Stimulated activated CD8-positive, alpha-beta memory T cell treated with anti-CD3 and anti-CD28 coated beads, Interleukin-7, amount 100 ng/mL, for 1 hour (primary cell): ENCODE measurements at places on chromosomes 7 and 10.
A peak's percentile ranks its signal among the peaks of the same experiment; 100 is the strongest.

DNA sequence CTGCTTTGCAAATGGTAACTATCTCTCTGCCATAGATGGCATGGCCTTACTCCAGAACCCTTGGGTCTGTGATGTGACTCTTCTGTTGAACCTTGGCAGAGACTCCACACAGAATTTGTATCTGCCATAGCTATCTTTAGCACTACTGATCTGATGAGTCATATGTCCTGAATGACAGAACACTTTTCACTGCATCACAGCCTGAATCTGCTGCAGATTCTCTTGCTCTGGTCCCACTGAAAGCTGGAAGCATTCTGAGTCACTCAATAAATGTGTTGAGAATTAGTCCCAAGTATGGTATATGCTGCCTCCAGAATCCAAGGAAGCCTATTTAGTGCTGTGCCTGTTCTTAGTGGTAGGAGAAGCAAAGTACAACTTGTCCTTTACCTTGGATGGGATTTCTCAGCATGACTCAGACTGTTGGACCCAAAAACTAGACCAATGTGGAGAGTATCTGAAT is 39.5 kb upstream of the ANKRD1 start:
- no peak for DNase-seq

- no peak for DNase-seq
Measured at GRCh38 chr10:10517866-10518265, 499.8 kb upstream of the CELF2 start.

DNA sequence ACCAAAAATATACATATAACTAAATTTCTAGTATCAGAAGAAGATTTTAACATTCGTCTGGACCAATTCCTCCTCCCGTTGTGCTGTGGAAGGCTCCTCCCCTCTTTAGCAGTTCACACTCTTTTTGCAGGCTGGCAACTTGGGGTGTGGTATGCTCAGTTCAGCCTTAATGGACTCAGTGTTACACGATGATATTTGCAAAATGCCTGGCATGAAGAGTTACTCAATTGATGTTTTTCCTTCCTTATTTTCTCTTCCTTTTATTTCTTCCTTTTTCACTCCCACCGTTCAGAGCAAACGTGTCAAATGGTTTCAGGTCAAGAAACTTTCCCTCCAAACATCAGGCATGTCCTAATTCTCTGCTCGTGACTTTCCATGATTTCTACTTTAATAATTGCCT is 248.3 kb downstream of the PHF14 start:
- no peak for DNase-seq

- no peak for DNase-seq
Measured at GRCh38 chr10:25176421-25176968, 1.7 kb downstream of the GPR158 start.

- DNase-seq, result no peak
Measured at GRCh38 chr7:134009314-134010110, 117.6 kb upstream of the LRGUK start.

DNA sequence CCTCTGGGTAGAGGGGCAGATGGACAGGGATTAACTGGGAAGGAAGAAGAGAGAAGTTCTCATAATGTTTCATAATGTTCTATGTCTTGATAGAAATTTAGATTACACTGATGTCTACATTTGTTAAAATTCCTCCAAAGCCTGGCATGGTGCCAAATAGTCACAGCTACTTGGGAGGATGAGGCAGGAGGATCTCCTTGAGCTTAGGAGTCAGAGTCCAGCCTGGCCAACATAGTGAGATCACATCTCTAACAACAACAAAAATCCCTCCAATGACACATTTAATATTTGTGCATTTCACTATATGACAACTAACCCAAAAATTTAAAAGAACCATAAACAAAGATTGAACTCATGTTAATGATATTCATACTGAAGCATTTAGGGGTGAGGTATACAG is 33.0 kb upstream of the PPP1R3C start:
- DNase-seq, result no peak

DNA sequence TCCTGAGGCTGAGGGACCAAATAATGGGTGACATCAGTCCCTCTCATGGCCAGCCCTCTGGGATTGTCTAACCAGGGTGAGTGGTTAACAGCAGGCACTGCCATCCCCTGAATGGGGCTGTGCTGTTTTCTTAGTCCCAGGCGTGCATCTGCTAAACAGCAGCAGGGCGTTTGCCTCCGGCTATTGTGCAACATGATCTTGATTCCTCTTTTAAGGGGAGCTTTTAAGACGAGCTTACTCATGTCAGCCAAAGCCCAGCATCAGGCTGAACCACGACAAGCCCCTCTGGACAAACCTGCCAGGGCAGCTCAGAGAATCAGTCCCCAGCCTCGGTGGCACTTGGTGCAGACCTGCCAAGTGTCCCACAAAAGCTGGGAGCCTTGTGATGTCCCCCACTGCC is 16.2 kb upstream of the IGFBP3 start:
- no peak for DNase-seq

- no peak for DNase-seq
Measured at GRCh38 chr10:97729014-97729413, 7.9 kb upstream of the ZFYVE27 start.

GRCh38 chr10:52106899-52107298 is 207.2 kb upstream of the DKK1 start:
- no peak for DNase-seq

- DNase-seq, result no peak
Measured at GRCh38 chr10:25678666-25679065, 255.4 kb upstream of the MYO3A start.

GRCh38 chr7:18468795-18469194 is 26.8 kb upstream of the HDAC9 start:
- DNase-seq, result no peak

GRCh38 chr10:123972481-123973401 is 81.1 kb upstream of the CPXM2 start:
- no peak for DNase-seq

DNA sequence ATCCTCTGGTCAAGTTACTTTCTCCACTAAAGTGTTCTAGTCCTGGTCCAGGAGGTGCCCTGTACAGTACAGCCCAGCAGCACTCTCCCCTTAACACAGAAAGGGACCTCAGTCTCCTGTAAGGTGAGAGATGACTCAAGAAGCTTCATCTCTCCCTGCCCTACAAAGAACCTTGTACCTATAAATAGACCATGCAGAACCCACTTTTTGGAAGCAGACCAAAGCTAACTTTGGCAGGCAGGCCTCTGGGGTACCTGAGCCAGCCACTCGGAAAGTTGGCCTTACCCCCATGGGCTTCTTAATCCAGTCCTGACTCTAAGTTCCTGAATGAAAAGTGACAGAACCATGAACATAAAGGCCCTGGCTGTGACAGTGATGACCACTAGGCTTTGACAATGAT is 454.8 kb downstream of the KCNMA1 start:
- no peak for DNase-seq

- no peak for DNase-seq
Measured at GRCh38 chr10:43076876-43077420, at the start of gene RET. RET (plus strand) TSS chr10:43077069; CDS start chr10:43077259, 190 bp downstream.

DNA sequence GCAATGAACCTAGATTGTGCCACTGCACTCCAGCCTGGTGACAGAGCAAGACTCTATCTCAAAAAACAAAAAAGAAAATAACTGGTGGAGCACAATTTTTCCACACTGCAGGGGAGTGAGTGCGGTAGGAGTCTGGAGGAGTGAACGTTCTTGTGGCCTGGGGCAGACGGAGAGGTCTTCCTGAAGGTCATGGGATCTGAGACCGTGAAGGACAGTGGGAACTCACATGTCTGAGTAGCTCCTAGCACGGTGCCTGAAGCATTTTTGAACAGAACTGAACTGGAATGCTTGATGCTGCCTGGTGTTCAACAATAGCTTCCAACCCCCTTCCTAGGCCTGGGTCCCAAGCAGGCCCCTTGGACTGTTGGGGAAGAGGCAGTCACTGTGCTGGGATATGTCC is 84.3 kb upstream of the PODXL start:
- DNase-seq, result no peak

- DNase-seq, result no peak
Measured at GRCh38 chr7:2475678-2476015, 551 bp downstream of the GRIFIN start.

DNA sequence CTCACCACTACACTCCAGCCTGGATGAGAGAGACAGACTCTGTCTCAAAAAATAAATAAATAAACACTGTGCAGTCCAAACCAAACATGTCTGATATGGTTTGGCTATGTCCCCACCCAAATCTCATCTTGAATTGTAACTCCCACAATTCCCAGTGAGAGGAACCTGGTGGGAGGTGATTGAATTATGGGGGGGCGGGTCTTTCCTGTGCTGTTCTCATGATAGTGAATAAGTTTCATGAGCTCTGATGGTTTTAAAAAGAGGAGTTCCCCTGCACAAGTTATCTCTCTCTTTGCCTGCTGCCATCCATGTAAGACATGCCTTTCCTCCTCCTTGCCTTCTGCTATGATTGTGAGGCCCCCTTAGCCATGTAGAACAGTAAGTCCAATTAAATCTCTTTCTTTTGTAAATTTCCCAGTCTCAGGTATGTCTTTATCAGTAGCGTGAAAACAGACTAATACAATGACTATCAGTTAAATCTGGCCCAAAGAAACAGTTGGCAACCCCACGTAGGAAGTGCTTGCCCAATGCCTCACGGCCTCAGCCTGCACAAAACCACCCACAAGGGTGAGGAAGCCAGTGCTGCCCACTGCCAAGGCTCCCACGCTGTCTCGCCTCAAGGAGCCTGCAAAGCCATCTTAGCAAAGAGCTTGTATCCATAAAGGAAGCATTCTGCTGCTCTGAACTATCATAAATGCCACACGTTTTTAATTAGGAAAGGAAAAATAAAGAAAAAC is 64.7 kb downstream of the PIK3AP1 start:
- DNase-seq, result no peak

DNA sequence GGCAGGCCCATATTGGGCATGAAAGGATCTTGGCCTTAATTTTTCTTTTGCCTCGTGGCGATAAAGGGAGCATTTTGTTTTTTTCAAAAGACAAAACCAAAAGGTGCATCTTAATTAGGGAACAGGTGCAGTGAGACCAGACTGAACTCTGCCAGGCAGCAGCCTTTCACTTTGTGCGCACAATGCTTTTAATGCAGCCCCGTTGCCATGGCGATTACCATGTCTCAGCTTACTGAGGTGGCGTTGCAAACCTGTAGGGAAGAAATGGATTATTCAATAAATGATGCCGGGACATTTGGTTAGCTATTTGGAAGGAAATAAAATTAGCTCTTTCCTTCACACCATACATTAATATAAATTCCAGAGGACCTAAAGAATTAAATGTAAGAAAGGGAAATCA is 61.9 kb downstream of the MYL10 start:
- DNase-seq, result no peak

DNA sequence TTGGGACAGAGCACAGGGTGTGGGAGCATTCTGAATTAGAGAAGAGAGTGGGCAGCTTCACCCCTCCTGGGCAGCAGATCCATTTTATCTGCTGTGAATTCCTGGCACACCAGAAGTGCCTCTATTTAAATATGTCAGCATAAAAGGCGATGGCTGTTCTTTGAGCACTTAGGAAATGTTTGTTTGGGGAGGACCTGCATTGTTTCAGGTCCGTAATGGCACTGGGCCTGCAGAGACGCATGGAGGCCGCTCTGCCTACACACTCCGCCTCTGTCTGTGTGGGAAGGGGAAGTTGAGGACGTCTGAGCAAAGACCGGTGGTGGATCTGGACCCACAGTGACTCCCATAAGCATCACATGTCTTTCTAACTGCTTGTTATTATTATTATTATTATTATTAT is 253.2 kb downstream of the CAMK1D start:
- DNase-seq, result no peak

GRCh38 chr7:47385536-47386125 is 196.3 kb downstream of the TNS3 start:
- no peak for DNase-seq

DNA sequence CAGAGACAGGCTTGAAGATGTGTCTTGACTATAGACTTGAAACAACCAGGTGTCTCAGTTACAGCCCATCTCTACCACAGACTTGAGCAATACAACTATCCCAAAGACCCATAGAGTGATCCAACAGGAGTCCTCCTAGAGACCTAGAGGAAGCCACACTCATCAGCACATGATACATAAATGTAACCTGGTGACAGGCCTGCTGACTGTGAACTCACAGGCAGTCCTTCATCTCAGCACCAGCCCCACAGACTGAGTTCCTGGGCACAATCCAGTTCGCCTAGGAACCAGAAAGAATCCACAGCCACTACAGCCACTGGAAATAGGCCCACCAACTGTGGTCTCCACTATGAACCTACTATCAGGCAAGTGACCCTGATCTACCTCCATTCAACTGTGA is 121.3 kb downstream of the MACC1 start:
- DNase-seq, result no peak

DNA sequence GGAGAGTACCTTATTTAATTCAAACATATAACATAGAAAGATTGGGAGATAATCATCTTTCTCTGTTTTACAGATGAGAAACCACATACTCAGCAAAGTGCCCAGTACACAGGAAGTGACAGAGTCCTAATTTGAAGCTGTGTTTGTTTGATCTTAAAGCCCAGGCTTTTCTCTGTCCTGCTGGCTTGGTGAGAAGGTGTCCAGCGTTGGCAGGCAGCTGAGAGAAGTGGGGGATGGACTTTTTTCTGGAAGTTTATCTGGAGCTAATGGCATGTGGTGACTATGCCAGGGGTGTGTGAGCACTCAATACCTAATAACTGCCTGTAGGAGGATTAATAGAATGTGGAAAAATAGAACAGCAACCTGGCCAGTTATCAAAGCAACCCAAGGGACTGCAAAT is 60.8 kb downstream of the NPSR1 start:
- no peak for DNase-seq

- DNase-seq, result no peak
Measured at GRCh38 chr10:30967650-30968410, 63.8 kb downstream of the ZNF438 start.

GRCh38 chr10:103262229-103262628 is 14.7 kb upstream of the INA start:
- no peak for DNase-seq

DNA sequence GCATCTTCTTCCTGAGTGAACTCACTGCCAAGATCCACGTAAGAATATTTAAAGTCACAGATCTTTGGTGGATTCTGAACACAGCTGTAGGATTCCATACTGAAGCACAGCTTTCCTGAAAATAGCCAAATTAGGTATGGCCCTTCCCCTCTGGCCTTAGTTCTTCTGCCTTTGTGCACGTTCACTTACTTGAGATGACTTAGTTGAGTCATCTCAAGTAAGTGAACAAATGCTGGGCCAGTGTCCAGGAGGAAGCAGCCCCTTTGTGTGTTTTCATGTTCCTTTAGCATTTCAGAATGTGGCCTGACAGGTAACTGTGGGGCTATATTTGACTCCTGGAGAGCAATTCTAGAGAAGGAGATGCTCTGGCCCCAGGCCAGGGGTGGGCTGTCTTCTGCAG is 51.5 kb downstream of the CCNY start:
- DNase-seq, result no peak

- DNase-seq, result no peak
Measured at GRCh38 chr10:34407324-34407805, 407.7 kb downstream of the PARD3 start.

- no peak for DNase-seq
Measured at GRCh38 chr7:23696916-23697441, 13.0 kb upstream of the STK31 start.

GRCh38 chr7:129829737-129830631 is 122.8 kb downstream of the UBE2H start:
- DNase-seq, result peak; percentile 21

- DNase-seq, result no peak
Measured at GRCh38 chr7:47579458-47579857, 2.5 kb downstream of the TNS3 start.

- no peak for DNase-seq
Measured at GRCh38 chr7:130140551-130141160, 64.5 kb downstream of the TMEM209 start.
